ENCODE measurements at places on chromosomes 6 and 20.

DNA sequence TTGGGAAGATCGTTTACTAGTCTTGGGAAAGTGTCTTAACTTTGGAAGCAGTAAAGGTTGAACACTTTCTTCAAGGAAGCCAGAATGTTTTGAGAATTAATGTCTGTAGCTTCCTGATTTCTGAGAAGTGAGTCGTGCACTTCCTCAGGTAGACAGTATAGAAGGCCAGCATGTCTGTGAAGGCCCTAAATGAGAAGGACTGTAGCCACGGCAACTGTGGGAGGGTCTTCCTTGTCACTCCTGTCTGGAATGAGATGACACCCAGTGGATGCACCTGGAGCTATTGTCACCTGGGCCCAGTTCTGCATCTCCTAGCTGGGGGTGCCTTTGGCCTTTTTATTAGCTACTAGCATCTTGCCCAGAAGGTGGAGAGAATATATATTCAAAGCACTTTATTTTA is 8.8 kb downstream of the STX16 start:
- DNase-seq, result peak; percentile 11

DNA sequence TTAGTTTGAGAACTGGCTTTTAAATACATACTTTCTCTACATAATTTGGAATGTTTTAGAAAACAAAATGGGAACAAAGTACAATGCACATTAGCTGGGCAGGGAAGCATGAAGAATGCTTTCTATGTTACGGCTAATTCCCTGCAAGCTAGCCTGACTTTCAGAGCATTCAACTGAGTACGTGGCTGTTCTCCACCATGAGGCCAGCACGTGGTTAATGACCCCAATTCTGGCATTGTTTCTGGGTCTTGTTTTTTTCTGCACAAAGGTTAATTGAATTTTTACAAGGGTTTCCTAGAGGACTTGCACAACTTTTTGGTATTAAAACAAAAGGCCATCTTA is 208.6 kb upstream of the AGPAT4 start:
- DNase-seq, result no peak

- DNase-seq, result no peak
Measured at GRCh38 chr6:134880487-134881190, 69.3 kb downstream of the ALDH8A1 start.

- DNase-seq, result no peak
Measured at GRCh38 chr6:148466158-148466557, 123.5 kb downstream of the SASH1 start.
